GM12878 (cell line): ENCODE measurements at places on chromosomes 3 and 15.

DNA sequence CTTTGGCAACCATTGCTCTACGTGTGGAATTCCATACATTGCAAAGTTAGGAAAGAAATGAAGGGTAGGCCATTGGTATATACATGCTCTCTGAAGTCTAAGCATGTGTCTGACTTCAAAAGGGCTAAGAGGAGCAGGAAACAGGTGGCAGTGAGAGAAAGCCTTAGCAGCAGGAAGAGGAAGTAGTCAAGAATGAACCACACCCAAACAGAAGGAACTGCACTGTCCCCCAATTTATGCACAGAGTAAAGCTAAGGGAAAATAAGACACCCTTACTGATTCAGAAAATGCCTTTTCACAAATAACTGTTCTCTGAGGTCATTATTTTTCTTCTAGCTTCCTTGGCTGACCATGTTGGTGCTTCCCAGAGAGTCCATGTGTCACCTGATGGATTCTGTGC is 575.4 kb downstream of the NTRK3 start:
- no peak for DNase-seq

DNA sequence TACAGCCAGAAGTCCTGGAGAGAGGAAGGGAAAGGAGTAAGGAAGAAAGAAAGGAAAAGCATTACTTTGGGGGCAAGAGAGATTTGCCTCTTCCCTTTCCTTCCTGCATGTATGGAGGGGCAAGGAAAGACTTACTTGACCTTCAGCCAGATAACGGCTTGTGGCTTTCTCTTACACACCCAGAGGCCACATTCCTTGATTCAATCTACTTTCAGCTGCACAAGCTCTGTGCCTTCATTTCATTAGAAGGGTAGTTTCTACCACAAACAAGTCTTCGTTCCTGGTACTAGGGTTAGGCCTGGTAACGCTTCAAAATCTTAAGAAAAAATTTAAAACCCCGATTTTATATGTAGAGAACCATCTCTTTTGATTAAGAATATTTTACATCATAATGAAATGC is 835.9 kb downstream of the TUSC7 start:
- DNase-seq: no peak

GRCh38 chr15:66786708-66787488 is 84.9 kb downstream of the SMAD6 start:
- no peak for DNase-seq

GRCh38 chr3:53151465-53151864 is 9.5 kb upstream of the PRKCD start:
- no peak for DNase-seq

- no peak for DNase-seq
These were observed 46.0 kb upstream of the VGLL4 start for GRCh38 chr3:11689749-11690148.

DNA sequence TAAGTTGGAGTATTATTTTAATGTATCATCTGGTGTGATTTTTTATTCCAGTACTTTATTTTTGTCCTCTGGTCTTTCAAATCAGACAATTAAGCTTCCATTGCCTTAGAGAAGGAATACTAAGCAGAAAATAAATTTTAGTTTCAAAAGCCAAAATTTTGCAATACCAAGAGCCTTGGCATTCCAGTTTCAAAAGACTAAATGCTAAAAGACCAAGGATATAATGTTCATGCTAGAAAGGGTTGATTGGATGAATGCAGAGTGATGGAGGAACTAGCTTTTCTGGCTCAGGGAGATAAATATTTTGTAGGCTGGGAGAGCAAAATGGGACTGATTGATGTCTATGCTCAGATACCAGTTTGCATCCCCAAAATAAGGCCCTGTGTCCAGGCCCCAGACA is 6.2 kb downstream of the CD200 start:
- no peak for DNase-seq

DNA sequence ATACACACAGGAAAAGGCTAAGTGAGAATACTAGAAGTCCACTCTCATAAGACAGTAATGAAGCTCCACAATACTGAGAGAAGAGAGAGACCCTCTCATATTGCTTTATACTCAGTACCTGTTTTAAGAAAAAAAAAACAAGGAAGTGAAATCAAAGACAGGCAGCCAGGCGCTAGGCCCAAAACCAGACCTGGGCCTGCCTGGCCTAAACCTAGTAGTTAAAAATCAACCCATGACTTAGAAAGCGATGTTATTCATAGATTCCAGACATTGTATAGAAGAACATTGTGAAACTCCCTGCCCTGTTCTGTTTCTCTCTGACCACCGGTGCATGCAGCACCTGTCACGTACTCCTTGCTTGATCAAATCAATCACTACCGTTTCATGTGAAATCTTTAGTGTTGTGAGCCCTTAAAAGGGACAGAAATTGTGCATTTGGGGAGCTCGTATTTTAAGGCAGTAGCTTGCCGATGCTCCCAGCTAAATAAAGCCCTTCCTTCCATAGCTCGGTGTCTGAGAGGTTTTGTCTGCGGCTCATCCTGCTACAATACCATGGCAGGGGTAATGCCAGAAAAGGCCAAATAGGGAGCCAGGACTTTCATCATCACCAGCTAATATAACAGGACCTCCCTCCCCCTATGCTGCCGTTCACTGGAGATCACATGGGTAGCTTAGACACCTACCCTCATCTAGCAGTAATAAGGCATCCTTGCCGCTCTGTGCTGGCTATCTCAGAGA is 1294.1 kb downstream of the NSUN3 start:
- DNase-seq: peak; percentile 48
